ENCODE measurements at places on chromosomes 7 and 10. TPM values are rescaled to one million over a fixed set of nuclear protein-coding genes. Genes with fewer than 3 reads are reported as not detected.

Gene CPN1
- total RNA-seq = not detected

Gene CALHM3
- total RNA-seq = not detected

Gene MET
- total RNA-seq = 0.21 TPM

Gene TDRD1
- total RNA-seq = 0.10 TPM

Gene SPDYE3
- total RNA-seq = not detected

Gene METTL27
- 2.8 TPM for total RNA-seq

Gene STAG3
- 24.7 TPM for total RNA-seq

Gene SLC13A1
- not detected for total RNA-seq

Gene SPACDR
- 4.1 TPM for total RNA-seq

Gene CCL24
- not detected for total RNA-seq

Gene CDH23
- 4.5 TPM for total RNA-seq

Gene SORCS1
- total RNA-seq = not detected

Gene PTF1A
- total RNA-seq = not detected

Gene DGKI
- total RNA-seq = 0.25 TPM

Gene NME8
- not detected for total RNA-seq

Gene PAPOLB
- 0.05 TPM for total RNA-seq
